ENCODE measurements at places on chromosomes 6 and 20. TPM values are rescaled to one million over a fixed set of nuclear protein-coding genes. Genes with fewer than 3 reads are reported as not detected.

SOX18 gene
- 0.31 TPM for total RNA-seq

UBE2J1 gene
- total RNA-seq, result 32.6 TPM

ERVFRD-1 gene
- 0.08 TPM for total RNA-seq

GCNT2 gene
- 4.9 TPM for total RNA-seq

BEND6 gene
- total RNA-seq, result not detected

Data from activated naive CD4-positive, alpha-beta T cell treated with anti-CD3 and anti-CD28 coated beads, Interleukin-2, amount 10 ng/mL, durations not matched to agents 5 hours and 36 hours (primary cell).